GM19239 (cell line): ENCODE measurements at places on chromosomes 16 and 17.

- no peak for DNase-seq
These were observed 11.6 kb downstream of the PALB2 start for GRCh38 chr16:23629516-23629915.

- no peak for DNase-seq
These were observed 41.6 kb upstream of the HNF1B start for GRCh38 chr17:37786481-37786880.

DNA sequence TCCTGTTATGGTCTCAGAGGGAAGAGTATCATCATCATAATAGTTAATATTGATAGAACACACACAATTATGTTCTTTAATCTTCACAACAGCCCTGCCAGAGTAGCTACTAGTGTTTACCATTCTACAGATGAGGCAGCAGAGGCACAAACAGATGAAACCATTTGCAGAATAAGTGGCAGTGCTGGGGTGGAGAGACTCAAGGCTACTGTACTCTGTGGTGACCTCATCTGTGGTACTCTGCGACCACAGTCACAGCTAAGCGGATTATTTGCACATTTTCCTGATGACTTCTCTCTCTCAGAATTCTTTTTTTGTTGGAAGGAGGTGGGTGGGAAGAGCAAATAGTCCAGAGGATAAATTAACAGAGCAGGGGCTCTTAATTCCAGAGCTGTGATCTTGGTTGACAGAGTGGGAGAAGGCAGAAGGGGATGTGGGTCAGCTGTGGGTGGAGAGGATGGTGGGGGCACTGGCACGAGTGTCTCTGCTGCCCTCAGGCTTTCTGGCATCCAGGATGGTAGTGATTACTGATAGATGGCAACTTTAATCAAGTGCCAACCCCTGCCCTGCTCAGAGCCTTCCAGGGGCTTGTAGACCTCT is 41.8 kb downstream of the MRM1 start:
- no peak for DNase-seq

DNA sequence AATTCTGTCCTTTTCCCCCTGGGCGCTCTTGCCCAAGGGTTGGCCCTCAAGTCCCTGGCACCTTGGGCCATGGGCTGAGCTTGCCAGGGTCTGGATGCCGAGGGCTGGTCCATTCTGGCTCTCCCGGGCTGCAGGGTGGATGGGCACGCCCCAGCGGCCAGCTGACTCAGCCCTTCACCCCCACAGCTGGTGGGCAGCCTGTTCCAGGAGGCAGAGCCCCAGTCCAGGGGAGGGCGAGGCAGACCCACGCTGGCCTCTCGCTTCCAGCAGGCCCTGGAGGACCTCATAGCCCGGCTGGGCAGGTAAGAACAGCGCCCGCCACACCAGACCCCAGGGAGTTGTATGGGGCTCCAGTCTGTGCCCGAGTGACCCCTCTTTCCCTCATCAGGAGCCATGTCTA is 15.0 kb downstream of the MYO15B start:
- DNase-seq: no peak

DNA sequence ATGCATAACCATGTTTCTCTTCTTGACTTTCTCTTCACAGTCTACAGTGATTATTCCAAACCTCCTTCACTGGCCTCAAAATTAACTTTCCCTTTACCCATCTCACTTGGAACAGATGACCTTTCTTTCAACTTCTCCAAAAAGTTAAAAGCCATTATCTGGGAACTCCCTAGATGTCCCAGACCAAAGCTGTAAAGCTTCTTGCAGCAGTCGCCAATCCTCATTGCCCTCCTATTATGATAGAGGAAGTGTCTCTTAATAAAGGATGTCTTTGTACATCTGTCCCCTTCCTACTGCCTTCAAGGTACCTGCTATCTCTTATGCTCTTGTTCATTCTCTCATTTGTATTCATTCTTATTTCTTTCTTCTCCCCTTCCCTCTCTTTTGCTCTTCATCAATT is 127.5 kb downstream of the MRTFB start:
- no peak for DNase-seq

GRCh38 chr17:73929860-73930430 is 273.5 kb upstream of the RPL38 start:
- DNase-seq: no peak

DNA sequence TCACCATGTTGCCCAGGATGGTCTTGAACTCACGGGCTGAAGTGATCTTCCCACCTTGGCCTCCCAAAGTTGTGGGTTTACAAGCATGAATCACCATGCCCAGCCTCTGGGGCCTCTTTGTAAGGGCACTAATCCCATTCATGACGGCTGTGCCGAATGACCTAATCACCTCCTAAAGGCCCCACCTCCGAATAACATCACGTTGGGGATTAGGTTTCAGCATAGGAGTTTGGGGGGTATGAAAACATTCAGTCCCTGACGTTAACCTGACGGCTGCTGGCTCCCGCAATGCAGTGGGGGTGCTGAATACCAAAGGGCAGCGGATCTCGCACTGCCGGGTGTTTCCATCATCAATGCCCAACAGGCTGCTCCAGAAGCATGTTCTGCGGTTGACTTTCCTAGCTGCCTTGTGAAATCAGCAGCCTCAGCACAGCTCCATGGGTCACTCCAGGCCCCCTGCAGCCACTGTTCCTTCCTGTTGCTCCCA is 120.8 kb upstream of the SEC14L1 start:
- DNase-seq: no peak

DNA sequence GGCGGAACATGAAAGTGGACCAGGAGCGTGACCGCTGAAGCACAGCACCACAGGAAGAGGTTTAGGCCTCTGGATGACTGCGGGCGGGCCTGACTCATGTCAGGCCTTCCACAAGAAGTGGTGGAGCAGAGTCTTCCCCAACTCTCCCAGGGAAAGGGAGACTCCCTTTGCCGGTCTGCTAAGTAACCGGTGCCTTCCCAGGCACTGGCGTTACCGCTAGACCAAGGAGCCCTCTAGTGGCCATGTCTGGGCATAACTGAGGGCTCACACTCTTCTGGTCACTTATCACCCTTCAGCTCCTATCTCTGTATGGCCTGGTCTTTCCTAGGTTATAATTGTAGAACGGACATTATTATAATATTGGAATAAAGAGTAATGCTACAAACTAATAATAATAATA is 1931.9 kb downstream of the TP53TG3F start:
- no peak for DNase-seq

GRCh38 chr17:39955726-39956225 is 7.0 kb upstream of the GSDMA start:
- DNase-seq: no peak

DNA sequence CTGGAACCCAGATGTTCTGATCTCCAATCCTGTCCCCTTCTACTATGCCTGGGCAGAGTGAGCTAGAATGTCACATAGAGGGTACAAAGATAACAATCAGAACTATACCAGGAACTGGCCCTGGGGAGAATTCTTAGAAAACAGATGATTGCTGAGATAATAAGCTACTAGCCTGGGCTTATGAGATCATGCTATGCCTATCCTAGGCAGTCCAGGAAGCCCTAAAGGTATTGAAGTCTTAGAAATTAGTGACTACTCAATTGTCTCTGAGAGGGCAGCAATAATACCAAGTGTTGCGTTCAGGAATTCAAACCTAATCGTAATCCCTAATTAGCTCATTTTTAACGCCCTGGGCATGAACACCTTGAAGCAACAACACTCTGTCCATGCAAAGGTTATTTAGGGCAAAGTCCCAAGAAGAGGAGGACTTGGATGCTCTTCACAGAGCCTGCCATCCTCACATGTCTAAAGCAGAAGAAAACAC is 77.1 kb downstream of the MMD start:
- no peak for DNase-seq

- DNase-seq: peak; percentile 67
These were observed 11.8 kb downstream of the HID1 start for GRCh38 chr17:74960570-74961342.

- no peak for DNase-seq
These were observed 13.0 kb downstream of the SPIRE2 start for GRCh38 chr16:89841275-89841674.

DNA sequence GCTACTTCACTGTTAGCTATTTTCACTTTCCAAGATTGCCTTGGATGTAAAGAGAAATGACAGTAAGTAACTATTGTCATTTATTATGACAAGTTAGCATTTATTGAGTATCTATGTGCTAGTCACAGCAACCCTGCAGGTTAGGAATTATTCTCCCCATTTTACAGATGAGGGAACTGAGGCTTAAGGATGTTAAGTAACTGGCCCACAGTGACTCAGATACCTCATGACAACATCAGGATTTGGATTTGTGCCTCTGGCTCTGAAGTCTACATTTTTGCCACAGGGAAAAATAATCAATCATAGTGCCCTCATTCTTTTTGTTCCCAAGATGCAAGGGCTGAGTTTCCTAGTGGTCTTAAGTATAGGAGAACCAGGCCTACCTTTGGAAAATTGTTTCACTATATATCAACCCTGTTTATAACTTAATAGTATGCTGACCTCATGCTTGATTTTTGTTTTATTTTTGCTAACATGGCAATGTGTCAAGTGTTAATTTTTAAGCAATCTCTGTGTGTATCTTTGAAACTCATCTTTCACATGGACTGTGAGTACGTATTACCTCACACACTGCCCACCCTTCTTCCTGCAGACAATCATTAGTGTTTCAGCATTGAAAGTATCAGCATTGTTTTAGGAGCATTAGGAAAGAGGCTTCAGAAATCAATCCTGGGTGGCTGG is 105.0 kb downstream of the TANGO6 start:
- no peak for DNase-seq

GRCh38 chr17:50118076-50118827 is 11.7 kb downstream of the SAMD14 start:
- DNase-seq: no peak

DNA sequence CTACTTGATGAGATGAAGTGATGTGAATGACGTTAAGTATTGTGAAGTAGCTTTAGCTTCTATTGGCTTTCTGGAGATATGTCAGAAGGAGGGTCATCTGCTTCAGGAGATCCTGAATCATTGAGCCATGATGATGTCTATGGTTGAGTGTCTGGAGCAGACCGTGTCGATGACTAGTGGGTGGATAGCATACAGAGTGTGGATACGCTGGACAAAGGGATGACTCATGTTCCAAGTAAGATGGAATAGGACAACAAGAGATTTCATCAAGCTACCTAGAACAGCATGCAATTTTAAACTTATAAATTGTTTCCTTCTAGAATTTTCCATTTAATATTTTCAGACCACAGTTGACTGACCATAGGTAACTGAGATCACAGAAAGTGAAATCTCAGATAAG is 116.1 kb upstream of the RBBP6 start:
- DNase-seq: no peak

DNA sequence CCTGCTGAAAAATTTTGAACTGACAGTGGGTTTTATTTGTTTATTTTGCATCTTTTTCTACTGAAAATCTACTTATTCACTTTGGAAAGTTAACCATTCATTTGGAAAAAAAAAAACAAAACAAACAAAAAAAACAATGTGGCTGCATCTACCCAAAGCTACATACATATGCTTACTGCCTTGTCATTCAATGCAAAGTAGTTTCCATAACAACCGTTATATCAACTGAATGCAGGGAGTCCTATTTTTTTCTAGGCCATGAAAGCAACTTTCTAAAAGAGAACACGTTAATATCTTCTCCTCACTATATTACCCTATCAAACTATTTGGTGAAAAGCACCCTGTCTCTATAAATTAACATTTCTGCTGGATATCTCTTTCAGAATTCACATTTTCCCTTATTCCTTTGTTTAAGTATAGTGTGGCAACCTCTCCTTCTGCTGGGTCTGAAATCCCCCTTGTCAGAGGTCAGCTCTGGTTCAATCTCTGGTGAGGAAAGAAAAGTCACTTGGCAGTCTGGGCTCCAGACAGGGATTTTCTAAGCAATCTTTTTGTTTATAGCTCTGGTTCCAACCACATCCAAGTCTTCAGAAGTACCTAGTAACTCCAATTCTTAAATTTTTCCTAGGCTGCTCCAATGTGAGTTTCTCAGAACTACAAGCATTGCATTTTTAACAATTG is 528.4 kb upstream of the TOM1L1 start:
- no peak for DNase-seq

DNA sequence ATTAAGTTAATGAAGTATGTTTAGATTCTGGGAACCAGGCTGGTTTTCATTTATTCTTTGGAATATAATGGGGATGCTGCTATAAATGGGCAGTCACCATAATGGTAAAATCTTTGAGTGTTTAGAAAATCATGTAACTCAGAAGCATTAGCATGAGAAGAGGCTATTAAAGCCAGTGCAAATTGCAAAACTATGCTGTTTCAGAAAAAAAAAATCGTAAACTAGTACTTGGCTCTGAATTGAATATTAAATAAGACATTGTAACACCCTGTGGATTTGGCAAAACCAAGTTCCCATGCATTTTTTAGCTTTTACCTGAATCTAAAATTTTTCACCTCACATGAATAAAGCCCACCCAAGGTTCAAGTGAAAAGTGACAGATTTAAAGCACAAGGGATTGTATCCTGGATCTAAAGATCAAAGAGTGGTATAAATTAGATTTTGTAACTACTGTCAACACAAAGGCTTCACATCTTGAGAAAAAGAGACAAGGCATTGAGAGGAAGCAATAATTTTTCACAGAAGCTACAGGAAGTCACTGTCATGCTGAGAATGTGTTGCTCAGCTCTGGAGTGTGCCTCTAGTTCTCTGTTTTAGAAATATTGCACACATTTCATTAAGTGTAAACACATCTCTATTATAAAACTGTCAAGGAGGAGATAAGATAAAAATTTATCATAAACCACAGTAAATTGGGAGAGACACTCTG is 142.2 kb downstream of the ABCA8 start:
- DNase-seq: no peak

DNA sequence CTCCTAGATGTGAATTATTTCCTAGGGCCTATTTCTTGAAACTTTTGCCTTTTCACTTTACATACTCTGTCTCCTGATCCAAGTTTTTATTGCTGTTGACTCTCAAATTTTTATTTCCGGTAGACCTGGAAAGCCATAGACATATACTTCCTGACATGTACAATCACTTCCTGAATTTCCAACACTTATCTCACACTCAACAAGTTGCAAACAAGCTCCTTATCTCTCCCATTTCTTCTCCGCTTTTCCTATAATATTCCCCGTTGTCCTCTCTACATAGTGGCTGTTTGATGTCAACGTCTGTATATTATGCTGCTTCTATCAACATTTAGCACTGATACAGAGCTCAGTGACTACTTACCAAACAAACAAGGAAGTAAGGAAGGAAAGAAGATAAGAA is 59.3 kb downstream of the IKZF3 start:
- DNase-seq: no peak

DNA sequence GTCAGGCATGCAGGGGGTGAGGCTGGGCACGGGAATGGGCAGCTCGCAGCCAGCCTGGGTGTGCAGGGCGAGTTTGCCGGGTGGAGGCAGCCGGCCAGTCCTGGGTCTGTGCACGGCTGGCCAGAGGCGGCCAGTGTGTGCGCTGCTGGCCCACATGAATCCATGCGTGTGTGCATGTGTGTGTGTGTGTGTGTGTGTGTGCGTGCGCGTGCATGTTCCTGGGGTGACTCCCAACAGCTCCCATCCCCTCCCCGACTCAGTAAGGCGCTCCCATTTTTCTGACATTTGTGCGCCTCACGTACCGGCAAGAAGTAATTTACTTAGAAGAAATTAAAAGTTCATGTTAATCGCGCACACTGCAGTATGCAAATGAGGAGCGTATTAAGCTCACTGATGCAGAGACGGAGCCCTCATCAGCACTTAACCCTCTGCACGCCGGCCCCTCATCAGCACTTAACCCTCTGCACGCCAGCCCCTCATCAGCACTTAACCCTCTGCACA is 55.4 kb upstream of the ACSF3 start:
- DNase-seq: no peak
